ENCODE measurements at places on chromosomes 16 and 17.

GRCh38 chr17:15659663-15660062, 24.4 kb downstream of the TRIM16 start:
- no peak for DNase-seq

- DNase-seq: no peak
Measured at GRCh38 chr17:73820686-73821448, 176.6 kb upstream of the SDK2 start.

- DNase-seq: no peak
Measured at GRCh38 chr17:27489045-27489715, 32.9 kb downstream of the KSR1 start.

DNA sequence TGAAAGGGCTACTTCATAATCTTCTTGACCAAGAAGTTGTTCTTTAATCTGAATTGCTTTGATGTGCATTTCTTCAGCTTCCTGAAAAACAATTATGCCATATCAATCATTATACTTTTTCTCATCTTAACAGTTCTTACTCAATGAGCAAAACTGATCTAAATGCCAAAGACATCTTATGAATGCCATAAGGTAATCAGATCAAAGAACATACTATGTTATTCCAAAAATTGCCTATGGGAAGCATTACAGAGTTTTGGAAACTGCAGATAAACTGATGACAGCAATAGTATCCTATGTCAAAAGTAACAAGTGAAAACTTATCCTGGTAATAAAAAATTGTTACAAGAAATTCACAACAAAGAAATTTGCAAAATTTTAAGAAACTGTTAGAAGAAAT, 29.7 kb downstream of the CHCT1 start:
- no peak for DNase-seq

DNA sequence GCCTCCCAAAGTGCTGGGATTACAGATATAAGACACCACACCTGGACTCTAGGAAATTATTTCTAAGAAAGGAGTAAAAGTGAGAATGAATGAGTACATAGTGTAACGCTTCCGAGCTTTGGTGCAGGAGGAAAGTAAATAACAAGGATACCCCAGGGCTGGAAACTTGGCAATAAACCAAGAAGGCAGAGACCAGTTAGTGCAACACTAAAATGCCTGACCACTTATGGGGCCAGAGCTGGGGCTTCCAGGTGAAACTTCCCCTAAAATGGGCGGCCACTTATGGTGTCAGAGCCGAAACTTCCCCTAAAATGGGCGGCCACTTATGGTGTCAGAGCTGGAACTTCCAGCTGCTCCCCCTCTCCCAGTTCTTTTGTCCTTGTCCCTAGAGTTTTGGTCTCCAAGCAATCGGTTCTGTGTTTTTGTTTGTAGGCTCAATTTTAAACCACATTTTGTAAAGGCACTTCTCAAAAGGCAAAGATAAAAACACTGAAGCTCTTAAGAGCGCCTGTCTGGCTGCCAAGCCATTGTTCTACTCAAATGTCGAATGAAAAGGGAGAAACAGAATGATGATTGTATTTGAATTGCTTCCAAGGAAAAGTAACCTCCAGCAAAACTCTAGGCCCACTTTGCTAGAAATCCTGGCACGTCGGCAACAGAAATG, 63.9 kb downstream of the NXN start:
- no peak for DNase-seq

GRCh38 chr17:77841742-77842527, 116.6 kb upstream of the TNRC6C start:
- no peak for DNase-seq

DNA sequence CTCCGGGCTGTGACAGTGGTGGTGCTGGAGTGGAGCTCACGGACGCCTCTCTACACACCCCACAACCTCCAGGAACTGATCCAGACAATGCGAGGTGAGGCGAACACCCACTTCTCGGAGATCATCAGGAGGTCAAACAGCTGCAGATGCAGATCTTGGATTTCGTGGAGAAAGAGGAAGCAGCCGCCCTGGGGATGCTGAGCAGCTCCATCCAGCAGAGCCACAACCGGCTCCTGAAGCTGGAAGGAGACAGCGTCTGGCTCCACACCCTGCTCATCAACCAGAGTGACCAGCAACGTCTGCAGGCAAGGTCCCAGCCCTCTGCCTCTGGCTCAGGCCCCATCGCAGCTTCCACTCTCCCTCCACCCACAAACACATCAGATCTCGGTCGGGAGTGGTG, 13.2 kb upstream of the SLC16A5 start:
- DNase-seq: no peak

DNA sequence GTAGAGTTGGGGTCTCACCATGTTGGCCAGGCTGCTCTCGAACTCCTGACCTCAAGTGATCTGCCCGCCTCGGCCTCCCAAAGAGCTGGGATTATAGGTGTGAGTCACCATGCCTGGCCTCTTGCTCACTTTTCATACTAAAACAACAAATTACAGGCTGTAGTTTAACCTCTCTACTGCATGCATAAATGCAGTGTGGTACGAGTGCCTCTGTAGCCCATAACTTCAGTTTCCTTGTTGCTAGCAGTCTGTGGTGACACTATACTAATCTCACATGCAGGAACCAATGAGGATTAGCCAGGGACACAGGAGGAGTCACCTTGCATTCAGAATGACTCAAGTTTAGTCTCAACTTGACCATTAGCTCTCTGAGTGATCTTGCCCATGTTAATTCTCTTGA, 20.1 kb downstream of the HMOX2 start:
- DNase-seq: no peak

- no peak for DNase-seq
Measured at GRCh38 chr17:43380307-43380706, 18.5 kb upstream of the ARL4D start.

DNA sequence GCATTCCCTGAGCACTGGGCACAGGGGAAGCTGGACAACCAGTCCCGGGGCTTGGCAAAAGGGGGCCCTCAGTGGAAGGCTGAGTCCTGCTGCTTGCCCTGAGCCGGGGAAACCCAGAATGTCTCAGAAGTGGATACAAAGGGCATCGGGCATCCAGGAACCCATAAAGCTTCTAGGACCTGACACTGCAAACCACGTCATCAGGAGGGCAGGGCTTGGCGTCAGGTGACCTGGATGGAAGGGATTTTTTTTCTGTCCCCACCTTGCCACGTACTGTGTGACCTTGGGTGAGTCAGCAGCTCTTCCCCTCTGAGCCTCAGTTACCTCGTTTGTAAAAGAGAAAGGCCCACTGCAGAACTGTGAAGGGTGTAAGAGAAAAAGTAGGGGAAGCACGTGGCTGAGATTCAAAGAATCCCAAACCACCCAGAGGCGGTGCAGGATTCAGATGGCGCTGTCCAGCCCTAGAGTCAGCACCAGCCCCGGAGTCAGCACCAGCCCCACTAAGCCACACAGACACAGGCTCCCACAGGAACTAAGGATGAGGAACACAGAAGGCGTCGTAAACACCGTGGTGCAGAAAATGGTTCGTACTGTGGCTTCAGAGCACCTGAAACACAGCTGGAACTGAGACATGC, 53.7 kb downstream of the C16orf95 start:
- DNase-seq: no peak

- no peak for DNase-seq
Measured at GRCh38 chr16:20137194-20137593, 63.5 kb upstream of the GPR139 start.

DNA sequence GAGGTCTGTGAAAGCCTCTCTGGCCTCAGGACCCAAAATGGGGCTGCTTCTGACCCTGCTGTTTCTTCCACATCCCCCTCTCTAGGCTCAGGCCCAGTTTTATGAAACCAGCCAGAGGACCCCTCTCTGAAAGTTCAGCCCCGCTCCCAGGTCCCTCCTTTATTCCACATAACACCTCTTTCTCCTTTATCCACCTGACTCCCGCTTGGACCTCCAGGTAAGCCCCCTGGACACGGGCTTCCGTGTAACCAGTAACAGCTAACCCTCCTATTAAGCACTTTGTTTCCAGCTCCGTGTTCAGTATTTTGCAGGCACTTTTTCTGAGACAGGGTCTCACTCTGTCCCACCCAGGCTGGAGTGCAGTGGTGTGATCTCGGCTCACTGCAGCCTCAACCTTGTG, 37.4 kb downstream of the PSME3IP1 start:
- DNase-seq: no peak

DNA sequence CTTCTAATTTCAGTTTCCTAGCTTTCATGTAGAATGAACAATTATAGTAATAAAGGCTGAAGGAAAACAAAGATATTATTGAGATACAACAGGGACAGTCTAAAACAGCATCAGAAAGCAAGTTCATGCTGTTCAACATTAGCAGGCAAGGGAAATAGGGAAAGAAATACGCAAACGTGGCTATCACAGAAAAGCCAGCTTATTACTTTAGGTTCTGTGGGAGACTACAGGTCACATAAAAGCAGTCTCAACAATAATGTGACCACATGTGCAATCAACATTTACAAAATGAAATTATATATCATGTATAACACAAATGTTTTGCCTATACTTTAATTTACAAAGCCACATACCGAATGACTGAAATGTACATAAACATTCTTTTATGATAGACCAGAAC, 4.9 kb upstream of the TRIM37 start:
- DNase-seq: no peak

- no peak for DNase-seq
Measured at GRCh38 chr17:62101090-62101489, 36.0 kb upstream of the MED13 start.

GRCh38 chr17:55342800-55343585, 78.2 kb downstream of the HLF start:
- no peak for DNase-seq

GRCh38 chr17:64102627-64103390, 27.1 kb downstream of the ERN1 start:
- no peak for DNase-seq

DNA sequence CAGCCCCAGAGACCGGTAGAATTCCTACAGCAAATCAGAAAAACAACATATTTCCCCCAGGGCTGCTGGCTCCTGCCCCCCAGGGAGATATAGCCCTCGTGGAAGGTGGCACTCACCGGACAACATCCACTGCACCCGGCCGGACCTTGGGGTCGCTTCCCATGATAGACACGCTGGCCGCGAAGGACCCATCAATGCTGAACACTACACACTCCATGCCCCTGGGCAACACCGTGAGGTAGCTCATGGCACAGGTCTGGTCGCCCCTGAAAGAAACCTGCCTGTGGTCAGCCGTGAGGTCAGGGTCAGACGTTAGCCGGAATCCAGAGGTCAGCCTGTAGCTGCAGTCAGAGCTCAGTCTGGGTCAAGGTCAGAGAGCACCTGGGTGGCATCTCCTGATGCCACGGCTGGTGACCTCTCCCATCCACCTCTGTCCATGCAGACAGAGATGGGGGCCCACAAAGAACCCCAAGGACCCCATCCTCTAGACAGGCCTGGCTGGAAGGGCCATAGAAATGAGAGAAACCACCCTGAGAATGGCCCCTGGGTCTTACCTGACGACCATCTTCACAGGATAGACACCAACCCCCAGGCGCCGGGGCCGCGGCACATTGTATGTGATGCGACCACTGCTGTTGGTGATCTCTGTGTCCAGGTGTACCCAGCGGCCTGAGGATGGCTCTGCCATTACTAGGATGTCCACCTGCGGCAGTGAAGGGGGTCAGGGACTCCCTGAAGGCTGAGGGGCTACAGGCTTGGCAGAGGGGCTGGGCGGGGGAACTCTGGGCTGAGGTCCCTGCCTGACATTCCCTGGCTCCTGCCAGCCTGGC, 19.6 kb downstream of the PIMREG start:
- no peak for DNase-seq

GRCh38 chr17:13425390-13425789, 176.3 kb downstream of the HS3ST3A1 start:
- DNase-seq: no peak
